Stimulated activated CD4-positive, alpha-beta T cell treated with anti-CD3 and anti-CD28 coated beads, Interleukin-2, amount 100 ng/mL, for 4 hours (primary cell): ENCODE measurements at places on chromosomes 11 and 22.

DNA sequence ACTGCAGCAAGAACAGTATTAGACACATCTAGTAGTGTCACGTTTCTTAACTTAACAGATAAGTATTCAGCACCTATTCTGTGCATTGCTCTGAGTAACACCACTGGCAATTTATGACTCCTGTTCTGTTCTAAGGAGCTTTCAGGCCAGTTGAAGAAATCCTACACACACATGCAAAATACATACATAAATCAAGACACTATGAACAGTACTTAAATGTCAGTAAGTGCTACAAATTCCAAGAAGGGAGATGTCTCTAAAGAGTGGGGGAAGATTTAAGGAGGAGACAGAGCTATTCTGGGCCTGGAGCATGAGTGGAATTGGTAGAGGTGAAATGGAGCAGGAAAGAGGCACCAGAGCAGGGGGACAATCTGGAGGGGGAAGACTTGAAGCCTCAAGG is 46.2 kb upstream of the CLMP start:
- DNase-seq = no peak

DNA sequence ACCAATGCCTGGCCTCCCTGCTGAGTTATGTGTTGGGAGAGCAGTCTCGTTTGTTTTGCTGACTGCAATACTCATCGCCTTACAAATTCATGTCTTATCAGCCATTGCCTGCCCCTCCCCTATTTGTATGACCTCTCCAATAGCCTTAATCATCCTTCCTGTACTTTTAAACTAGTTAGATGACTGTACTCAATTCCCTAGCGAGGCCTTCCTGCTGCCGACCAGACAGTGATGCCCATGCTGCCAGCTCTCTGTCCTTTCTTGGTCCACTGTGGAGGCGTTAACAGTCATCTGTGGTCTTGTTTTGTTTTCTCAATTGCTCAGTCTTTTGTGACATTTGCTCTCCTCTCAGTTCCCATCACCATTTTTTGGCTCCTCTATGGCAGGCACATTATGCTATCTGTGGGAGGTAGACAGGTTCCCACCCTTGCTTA is 20.3 kb upstream of the YPEL1 start:
- no peak for DNase-seq

DNA sequence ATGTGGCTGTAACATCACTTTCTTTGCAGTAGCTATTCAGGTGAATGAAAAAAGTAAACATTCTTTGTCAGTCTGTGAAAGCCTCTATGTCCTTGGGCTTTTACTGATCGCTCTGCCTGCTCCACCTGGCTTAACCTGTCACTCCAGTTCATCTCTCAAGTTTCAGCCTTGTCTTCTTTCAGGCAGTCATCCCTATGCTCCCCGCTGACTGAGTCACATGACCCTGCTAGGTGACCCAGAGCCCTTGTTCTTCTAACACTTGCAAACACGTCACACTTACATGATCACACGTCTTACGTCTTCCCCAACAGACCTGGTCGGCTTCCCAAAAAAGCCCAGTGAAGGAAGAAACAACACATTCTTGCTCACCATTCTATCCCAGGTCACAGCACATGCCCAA is 499.3 kb upstream of the TENM4 start:
- DNase-seq = no peak

DNA sequence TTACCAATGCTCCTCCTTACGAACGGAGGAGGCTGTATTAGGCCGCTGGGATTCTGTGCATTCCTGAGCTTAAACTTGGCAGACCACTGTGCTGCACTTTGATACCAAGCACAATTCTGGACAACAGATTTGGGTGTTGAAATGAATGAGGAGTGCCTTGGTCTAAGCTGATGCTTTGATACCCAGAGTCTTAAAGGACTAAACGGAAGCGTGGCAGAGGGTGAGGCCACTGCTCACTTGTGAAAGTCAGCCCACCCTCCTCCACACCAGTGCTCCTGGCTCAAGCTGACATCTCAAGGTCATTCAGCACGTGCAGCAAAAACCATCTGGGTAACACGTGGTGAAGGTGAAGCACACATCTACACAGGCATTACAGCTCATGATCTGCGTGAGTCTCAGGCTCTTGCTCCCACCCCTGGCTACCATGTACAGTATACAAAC is 85.9 kb downstream of the MICAL3 start:
- no peak for DNase-seq

DNA sequence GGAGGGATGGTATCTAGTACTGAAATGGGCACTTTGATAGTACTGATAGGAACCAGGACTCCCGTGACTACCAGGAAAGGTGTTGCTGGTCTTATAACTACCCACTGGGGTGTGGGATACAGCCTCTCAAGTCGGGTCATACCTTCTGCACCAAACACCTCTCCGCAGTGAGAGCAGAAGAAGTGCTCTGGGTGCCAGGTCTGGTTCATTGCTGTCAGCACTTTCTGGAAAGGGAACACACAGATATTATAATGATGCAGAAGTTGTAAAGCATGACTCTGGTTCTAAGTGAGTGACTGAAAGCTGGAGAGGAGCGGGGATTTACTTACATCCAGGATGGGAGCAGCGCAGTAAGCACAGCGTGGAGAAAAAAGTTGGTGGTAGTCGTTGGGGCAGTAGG is 26.0 kb downstream of the LPXN start:
- no peak for DNase-seq

- no peak for DNase-seq
Observed at GRCh38 chr22:24205438-24206195, 24.3 kb downstream of the SUSD2 start.

DNA sequence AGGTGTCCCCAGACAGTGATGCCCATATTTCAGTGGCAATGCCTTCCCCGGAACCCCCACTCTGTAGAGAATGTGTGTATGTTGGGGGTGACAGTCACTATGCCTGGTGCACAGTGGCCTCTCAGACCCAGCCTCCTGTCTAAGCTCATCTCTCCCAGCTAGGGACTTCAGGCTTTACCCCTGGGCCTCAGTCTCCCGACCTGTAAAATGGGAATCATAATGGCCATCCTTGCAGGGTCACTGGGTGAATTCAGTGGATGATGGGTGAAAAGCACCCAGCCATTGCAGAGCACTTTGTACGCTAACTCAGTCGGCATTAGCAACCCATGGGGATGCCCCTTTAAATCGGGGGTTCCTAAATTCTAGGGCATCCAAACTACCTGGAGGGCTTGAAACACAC is 18.9 kb downstream of the FGF3 start:
- no peak for DNase-seq

- no peak for DNase-seq
Observed at GRCh38 chr11:42778193-42778592, 533.6 kb upstream of the API5 start.

DNA sequence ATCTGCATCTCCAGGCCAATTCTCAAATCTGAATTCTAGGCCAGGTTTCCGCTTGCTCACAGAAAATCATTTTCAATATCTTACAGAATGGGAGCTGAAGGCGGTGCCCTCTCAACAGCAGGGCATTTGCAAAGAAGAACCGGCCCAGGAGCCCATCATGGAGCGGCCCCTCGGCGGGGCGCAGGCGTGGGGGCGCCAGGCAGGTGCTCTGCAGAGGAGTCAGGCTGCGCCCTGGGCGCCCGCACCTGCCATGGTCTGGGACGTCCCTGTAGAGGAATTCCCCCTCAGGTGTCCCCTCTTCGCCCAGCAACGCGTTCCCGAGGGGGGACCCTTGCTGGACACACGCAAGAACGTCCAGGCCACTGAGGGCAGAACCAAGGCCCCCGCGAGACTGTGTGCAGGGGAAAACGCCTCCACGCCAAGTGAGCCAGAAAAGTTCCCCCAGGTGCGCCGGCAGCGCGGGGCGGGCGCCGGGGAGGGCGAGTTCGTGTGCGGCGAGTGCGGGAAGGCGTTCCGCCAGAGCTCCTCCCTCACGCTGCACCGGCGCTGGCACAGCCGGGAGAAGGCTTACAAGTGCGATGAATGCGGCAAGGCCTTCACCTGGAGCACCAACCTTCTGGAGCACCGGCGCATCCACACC is 11.5 kb downstream of the ZNF74 start:
- no peak for DNase-seq

- DNase-seq = no peak
Observed at GRCh38 chr11:61095021-61095420, 7.3 kb upstream of the CD5 start.

DNA sequence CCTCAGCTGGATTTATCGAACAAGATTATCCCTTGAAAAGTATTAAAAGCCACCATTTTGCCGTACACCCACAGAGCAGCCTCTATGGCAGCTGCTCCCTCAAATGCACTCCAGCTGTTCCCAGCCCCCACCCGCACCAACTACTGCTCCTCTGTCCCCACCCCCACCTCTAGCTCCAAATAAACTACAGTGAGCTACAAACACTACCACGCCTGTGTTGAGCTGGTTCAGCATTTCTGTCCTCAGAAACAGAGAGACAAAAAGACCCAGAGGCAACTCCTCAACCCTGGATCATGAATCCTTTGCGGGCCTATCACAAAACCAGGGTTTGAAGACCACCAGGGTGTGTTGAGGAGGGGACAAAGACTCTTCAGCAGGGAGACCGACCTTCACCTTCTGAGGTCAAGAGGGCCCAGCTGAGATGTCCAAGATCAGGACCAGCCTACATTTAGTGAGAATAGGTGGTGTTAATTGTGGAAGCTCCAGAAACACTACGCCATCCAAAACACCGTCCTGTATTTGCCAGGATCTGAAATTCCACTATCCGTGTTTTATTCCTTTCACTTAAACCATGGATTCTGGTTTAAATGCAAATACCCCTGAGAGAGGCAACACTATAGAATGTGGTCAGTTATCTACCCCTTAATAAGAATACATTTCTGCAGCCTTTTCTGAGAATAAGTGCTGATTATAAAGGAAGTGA is 195.9 kb downstream of the DSCAML1 start:
- DNase-seq = no peak

GRCh38 chr11:1450949-1451710 is 35.4 kb downstream of the MOB2 start:
- DNase-seq = no peak

DNA sequence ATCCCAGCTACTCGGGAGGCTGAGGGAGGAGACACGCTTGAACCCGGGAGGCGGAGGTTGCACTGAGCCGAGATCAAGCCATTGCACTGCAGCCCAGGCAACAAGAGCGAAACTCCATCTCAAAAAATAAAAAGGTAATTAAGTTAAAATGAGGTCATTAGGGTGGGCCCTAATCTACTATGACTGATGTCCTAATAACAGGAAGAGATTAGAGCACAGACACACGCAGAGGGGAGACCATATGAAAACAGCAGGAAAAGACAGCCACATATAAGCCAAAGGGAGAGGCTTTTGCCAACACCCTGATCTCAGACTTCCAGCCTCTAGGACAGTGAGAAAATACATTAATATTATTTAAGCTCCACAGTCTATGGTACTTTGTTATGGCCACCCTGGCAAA is 17.3 kb downstream of the LARGE1 start:
- DNase-seq = no peak

- DNase-seq = no peak
Observed at GRCh38 chr11:64466115-64466718, 107.3 kb downstream of the RPS6KA4 start.

GRCh38 chr11:86740628-86741483 is 59.5 kb upstream of the PRSS23 start:
- DNase-seq = no peak

GRCh38 chr22:50314081-50314454 is 6.6 kb upstream of the PLXNB2 start:
- no peak for DNase-seq

DNA sequence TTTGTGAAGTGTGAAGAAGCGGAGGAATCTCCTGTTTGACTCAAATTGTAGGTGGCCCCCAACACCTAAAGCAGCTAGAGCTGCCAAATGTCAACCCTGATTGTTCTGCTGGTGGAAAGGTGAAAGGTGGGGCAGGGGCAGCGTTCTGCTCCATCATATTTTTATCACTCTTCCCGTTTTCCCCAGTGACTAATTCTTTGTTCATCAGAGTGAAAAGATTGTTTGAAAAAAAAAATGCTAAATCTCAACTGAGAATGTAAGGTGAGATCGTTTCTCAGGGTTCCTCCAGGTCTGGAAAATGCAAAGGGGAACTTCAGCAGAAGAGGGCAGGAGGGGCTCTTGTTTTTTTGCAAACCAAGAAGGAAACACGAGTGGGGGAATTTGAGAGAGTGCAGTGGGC is 137.7 kb downstream of the MN1 start:
- no peak for DNase-seq

DNA sequence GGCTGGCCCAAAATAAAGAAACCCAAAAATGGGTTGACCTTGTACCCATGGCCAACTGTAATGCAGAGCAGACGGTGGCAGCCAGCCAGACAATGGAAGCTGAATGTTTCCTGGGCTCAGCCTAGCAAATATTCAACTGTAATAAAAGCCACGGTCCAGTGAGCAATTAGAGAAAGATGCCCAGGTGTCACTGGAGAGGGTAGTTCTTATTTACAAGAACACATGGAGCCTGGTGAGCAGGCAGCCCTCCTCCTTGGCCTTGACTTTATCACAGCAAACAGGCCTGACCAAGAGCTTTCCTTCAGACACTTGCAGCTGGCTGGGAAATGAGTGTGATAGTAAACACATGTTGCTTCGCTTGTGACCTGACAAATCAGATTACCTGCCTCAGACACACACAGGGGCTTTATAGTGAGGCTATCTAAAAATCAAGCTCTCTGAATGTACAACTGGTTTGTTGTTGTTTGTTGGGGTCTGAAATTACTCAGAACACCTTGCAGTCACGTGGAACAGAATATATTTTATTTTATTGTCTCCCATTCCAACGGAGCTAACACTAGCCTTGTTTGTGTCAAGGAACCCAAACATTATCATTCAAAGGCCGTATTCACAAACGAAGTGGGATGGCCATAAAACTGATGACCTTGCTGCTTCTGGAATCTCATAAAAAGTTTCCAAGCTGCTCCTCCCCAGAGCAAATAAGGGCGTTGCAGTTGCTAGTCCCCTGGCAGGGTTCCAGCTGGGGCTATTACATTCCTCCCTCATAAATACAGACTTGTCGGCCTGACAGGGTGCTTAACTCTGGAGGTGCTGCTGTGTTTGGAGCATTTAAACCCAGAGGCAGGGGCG is 161.1 kb downstream of the BBOX1 start:
- no peak for DNase-seq

GRCh38 chr11:111176603-111177002 is 68.9 kb upstream of the POU2AF2 start:
- DNase-seq = no peak

GRCh38 chr11:128963744-128964325 is 21.2 kb upstream of the TP53AIP1 start:
- DNase-seq = no peak

DNA sequence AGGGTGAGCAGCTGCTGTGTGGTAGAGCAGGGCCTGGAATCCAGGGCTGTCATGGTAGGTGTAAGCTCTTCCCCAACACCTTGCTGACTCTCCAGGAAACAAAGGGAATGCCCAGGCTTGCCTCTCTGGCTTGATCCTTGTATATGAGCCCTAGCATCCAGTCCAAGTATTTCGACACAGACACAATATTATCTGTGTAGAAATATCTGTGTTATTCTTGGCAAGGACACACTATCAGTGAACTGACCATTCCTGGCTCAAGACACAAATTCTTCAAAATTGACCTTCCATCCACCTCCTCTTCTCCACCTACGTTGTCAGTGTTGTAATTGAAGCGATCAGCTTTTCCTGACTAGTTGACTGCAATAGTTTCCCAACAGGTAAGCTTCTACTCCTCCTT is 312.0 kb upstream of the NARS2 start:
- DNase-seq = no peak

GRCh38 chr22:32623943-32624342 is 149.3 kb downstream of the FBXO7 start:
- no peak for DNase-seq
